ENCODE measurements at places on chromosomes 2 and 18.

GRCh38 chr18:26003817-26004216 is 86.6 kb downstream of the SS18 start:
- DNase-seq: no peak

GRCh38 chr18:70428439-70428838 is 139.6 kb downstream of the SOCS6 start:
- no peak for DNase-seq

DNA sequence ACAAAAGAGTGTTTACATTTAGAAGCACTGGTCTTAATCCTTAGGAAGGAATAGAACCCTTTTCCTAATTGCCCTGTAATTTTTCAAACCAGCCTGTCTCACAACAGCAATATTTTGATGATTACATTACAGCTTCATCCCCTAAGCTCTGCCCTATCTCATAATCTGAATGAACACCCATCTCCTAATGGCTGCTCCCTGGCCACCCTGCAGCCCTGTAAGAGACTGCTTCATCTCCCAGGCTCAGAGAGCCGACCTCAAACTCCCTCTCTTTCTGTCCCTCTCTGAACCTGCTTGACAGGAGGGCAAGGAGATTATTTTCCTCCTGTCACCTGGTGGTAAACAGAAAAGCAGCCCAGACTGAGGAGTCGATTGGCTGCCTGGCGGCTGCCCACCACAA is 107.8 kb downstream of the MAIP1 start:
- no peak for DNase-seq

GRCh38 chr2:16656784-16657391 is 8.7 kb downstream of the CYRIA start:
- DNase-seq: no peak

GRCh38 chr2:47779426-47779790 is 3.5 kb upstream of the MSH6 start:
- no peak for DNase-seq

- no peak for DNase-seq
These were observed 571.9 kb downstream of the METTL4 start for GRCh38 chr18:1999387-1999786.

GRCh38 chr2:86284401-86284841 is 53.0 kb downstream of the REEP1 start:
- DNase-seq: no peak

- no peak for DNase-seq
These were observed 8.1 kb downstream of the AMMECR1L start for GRCh38 chr2:127877626-127878025.

- DNase-seq: no peak
These were observed 96.9 kb downstream of the PHLPP1 start for GRCh38 chr18:62812242-62812641.

DNA sequence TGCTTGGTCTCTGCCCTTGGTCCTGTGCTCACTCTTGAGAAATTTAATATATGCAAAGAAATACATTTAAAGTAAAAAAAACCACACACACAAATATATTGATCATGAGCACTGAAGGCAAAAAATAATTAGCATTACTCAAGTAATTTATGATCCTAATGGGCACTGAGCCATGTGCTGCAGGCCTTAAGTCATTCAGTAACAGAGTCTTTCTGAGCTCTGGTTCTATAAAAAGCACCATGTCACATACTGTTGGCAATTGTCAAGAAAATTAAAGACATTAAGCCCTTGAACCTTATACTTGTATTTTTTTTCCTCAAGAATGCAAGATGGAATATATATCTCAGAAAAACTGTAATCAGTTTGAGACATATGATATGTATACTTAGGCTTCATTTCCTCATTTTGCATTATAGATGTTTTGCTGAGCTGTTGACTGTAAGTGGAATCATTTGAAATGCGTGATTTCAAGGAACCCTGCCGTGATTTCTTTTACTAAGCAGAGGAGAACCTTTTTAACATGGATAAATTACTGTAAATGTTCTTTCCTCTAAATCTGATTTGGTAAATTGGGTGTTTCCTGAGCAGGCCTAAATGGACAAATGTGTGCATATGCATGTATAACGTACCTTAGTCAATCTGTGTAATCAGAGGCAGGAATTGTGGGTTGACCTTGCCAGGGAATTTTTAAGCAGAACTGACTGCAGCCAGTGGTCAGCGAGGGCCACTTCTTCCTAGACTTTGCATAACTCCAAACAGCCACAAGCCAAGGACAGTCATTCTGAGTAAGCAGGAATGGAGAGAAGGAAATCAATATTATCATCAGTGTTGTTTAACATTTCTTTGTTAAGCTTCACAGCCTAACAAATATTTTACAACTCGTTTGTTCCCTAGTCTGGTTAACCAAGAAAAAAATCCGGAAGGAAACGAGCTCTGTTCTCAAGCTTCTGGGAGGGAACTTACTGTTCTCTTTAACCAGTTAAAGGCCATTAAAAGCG is 191.5 kb upstream of the ATP5MC3 start:
- DNase-seq: no peak

- no peak for DNase-seq
These were observed 213.4 kb downstream of the CDH20 start for GRCh38 chr18:61546590-61546989.

- DNase-seq: no peak
These were observed 1539.5 kb upstream of the CELF4 start for GRCh38 chr18:39105104-39105503.

DNA sequence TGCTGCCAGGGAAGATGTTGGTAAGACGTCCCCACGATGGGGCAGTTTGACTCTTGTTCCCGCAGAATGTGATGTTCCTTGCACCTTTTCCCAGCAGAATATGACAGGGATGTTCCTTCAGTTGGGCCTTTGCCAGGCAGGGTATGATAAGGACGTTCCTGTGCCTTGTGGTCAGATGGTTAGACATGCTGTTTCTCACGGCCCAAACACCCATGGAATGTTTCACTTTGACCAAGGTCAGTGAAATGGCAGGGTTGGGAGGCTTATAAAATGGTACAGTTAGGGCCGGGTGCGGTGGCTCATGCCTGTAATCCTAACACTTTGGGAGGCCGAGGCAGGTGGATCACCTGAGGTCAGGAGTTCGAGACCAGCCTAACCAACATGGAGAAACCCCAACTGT is 40.3 kb upstream of the YPEL5 start:
- DNase-seq: no peak

GRCh38 chr2:237624565-237624964 is 2.8 kb upstream of the LRRFIP1 start:
- DNase-seq: no peak
